Activated CD4-positive, alpha-beta memory T cell treated with anti-CD3 and anti-CD28 coated beads, Interleukin-2, amount 10 ng/mL, durations not matched to agents 7 days and 5 days (primary cell): ENCODE measurements at places on chromosomes 5 and 9.

DNA sequence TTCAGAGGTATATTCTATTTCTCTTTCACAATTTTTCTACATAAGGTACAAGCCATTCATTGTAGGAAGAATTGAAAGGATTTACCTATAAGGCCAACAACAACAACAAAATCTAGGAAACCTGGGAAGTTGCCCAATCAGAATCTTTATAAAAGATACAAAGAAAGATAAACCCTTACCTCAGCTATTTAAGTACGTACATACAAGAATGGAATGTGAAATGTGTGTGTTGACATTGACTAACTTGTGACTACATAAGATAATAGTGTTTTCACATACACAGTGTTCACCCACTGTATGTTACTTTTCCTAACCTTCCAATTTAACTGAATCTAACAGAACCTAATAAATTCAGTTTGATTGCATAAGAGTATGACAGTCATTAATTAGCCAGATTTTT lies 154.1 kb downstream of the ADAMTS6 start:
- DNase-seq, result no peak
- H3K4me1 ChIP-seq, result no peaks in the 10 kb centered on the region
- H3K27ac ChIP-seq, result no peak overlapping the region

- H3K4me1 ChIP-seq, result no peaks in the 10 kb centered on the region
- H3K4me3 ChIP-seq, result no peak overlapping the region
- no peak overlapping the region for H3K27ac ChIP-seq
- H3K27me3 ChIP-seq, result no peaks in the 10 kb centered on the region
- no peak for DNase-seq
Observed at GRCh38 chr9:107409581-107410389, 79.8 kb downstream of the KLF4 start.

- no peak overlapping the region for H3K27ac ChIP-seq
- H3K4me3 ChIP-seq, result no peak overlapping the region
- no peaks in the 10 kb centered on the region for H3K4me1 ChIP-seq
- H3K27me3 ChIP-seq, result no peaks in the 10 kb centered on the region
- DNase-seq, result no peak
Observed at GRCh38 chr9:31030741-31031202, 1353.7 kb upstream of the ACO1 start.

DNA sequence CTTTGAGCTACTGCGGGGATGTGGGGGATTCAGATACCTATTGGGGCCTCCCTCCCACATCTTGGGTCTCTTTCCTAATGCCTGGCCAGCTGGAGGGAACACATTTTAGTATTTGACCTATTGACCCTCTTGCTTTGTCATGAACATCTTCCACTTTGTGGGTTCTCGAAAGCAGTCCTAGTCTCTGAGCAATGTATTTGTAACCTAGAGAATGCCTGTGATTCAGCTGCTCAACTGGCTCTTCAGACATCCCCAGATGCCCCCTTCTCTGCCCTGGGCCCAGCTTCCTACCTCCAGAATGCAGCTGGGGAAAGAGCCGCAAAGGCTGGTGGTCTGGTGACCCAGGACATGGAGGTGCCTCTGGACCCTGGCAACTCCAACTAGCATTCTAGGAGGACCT lies 32.2 kb downstream of the APTX start:
- H3K4me3 ChIP-seq, result no peak overlapping the region
- DNase-seq, result no peak

GRCh38 chr5:141633871-141634561 lies 2.6 kb downstream of the HDAC3 start:
- DNase-seq, result no peak
- H3K27ac ChIP-seq, result peak overlapping the region; percentile 69
- H3K4me3 ChIP-seq, result peak overlapping the region; percentile 21
- peaks cover 43% of the 10 kb centered on the region for H3K4me1 ChIP-seq
- peaks cover 43% of the 10 kb centered on the region for H3K36me3 ChIP-seq
- H3K27me3 ChIP-seq, result no peaks in the 10 kb centered on the region

GRCh38 chr9:86410281-86410680 lies 56.1 kb upstream of the TUT7 start:
- H3K27ac ChIP-seq, result no peak overlapping the region
- peaks cover 3% of the 10 kb centered on the region for H3K4me1 ChIP-seq
- H3K4me3 ChIP-seq, result no peak overlapping the region
- peaks cover 5% of the 10 kb centered on the region for H3K27me3 ChIP-seq
- no peaks in the 10 kb centered on the region for H3K36me3 ChIP-seq
- DNase-seq, result no peak

- no peak for DNase-seq
- peaks cover 63% of the 10 kb centered on the region for H3K27me3 ChIP-seq
- H3K36me3 ChIP-seq, result no peaks in the 10 kb centered on the region
Observed at GRCh38 chr9:132820169-132820944, 57.7 kb downstream of the AK8 start.

GRCh38 chr5:2746561-2747032 lies 4.9 kb downstream of the IRX2 start:
- H3K27ac ChIP-seq, result no peak overlapping the region
- peaks cover 10% of the 10 kb centered on the region for H3K36me3 ChIP-seq
- no peak for DNase-seq
- H3K4me1 ChIP-seq, result no peaks in the 10 kb centered on the region
- no peak overlapping the region for H3K4me3 ChIP-seq

- no peak overlapping the region for H3K27ac ChIP-seq
- DNase-seq, result no peak
- H3K36me3 ChIP-seq, result no peaks in the 10 kb centered on the region
- H3K4me1 ChIP-seq, result no peaks in the 10 kb centered on the region
- no peak overlapping the region for H3K4me3 ChIP-seq
Observed at GRCh38 chr5:129405222-129405621, 54.9 kb upstream of the ADAMTS19 start.

DNA sequence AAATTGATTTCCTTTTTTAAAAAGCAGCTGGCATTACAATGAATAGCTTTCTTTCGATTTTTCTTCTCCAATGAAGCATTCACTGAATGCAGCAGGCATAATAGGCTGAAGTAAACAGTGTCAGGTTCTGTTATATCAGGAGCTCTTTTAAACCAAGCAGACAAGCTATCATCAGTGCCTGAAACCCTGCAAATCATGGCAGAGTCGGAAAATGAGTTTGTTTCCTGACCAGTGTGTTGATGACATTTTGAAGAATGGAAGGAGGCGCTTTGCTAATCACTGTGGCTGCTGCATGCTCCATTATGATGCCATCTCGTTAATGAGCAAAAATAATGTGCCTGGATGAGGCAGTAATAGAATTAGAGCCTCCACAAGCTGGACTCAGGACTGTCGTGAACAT lies 284.5 kb downstream of the ZNF608 start:
- H3K27ac ChIP-seq, result no peak overlapping the region
- no peaks in the 10 kb centered on the region for H3K36me3 ChIP-seq
- no peak overlapping the region for H3K4me3 ChIP-seq
- no peaks in the 10 kb centered on the region for H3K4me1 ChIP-seq
- H3K27me3 ChIP-seq, result no peaks in the 10 kb centered on the region
